ENCODE measurements at places on chromosomes 16 and 17.

DNA sequence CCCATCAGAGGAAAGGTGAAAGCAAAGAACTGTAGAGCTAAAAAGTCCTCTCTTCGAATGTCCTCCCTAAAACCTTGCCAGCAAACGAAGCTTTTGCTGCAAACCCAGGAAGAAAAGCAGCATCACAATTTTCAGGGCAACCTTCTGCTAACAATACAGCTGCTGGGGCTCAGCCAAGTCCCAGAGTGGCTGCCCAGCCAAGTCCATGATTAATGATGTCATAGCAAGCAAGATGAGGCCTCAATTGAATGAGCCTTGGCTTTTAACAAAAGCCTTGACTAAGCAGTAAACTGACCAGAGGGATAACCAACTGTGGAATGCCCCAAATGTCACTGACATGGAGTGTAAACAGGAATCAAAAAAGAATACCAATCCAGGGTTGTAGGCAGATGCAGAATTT lies 342.7 kb downstream of the PMP22 start:
- peak; percentile 45 for DNase-seq

GRCh38 chr17:33120103-33120502 lies 128.5 kb downstream of the SPACA3 start:
- no peak for DNase-seq

DNA sequence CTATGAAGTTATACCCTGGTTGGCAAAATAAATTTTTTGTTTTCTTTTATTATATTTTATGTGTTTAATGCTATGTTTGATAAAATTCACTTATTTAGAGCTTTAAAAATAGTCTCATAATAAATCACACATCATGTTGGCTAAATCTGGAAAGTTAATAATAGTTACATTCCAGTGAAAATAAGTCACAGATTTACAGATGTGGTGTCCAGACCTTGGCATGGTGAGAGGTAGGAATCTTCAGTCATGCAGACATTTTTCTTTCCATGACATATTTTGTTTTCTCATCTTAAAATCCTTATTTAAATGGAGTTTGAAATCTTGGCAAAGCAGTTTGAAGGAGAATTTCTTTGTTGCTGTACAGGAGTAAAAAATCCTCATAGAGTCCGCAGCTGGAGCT lies 48.1 kb upstream of the GOSR1 start:
- DNase-seq, result peak; percentile 83

DNA sequence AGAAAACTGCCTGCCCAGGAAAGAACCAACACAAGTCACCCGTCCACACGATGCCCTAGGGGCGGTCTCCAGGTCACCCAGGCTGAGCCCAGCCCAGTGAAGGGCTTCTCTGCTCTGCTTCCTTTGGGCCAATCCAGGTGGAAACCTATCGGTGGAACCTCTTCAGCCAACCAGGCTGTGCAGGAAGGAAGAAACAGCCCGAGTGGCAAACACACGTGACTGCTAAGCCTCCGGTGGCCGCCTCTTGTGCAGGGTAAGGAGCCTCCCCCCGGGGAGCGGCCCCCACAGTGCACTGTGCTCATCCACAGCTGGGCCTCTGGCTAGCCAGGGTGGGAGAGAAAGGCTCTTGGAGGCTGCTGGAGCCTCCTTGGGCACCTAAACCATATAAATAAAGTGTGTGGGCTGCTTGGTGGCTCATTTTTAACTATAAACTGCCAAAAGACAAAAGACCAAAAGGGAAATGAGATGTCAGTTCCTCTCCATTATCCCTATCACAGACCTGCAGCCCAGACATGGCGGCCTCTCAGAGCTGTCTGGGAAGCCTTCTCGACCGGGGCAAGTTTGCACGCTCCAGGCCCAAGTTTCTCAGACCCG lies 2.4 kb downstream of the RTN4RL1 start:
- DNase-seq, result no peak

DNA sequence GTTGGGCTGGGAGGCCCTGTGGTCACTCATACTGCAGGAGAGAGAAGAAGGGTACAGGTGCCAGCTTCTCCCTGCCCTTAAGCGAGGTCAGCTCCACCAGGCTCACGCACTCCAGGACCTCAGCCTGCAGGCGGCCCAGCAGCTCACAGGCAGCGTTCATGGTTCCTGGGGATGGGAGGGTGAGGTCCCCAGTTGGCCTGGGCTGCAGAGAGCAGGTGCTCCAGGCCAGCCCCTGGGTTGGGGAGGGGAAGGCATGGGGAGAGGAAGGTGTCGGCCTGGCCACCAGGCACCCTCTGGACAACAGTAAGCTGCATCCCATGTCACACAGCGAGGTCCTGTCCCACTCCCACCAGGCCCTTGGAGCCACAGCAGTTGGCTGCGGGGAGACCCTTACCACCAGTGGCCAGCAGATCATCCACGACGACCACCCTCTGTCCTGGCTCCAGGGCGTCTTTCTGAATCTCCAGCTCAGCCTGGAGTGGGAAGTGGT lies 2.0 kb downstream of the APRT start:
- no peak for DNase-seq

GRCh38 chr17:74088285-74088933 lies 115.1 kb upstream of the RPL38 start:
- no peak for DNase-seq

DNA sequence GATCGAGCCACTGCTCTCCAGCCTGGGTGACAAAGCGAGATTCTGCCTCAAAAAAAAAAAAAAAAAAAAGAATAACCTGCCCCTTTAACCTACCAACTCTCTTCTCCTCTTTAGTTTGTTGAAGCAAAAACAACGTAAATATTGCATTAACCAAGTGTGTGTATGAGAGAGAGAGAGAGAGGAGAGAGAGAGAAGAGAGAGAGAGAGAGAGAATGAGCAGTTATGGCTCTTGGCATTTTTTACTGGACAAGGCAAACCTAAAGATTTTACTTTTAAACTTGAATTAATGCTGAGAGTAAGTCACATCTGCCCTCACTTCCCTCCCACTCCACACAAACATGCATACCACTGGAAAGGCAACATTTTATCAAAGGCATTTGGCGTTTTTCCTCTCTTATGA lies 3.0 kb upstream of the SLFN5 start:
- peak; percentile 39 for DNase-seq

DNA sequence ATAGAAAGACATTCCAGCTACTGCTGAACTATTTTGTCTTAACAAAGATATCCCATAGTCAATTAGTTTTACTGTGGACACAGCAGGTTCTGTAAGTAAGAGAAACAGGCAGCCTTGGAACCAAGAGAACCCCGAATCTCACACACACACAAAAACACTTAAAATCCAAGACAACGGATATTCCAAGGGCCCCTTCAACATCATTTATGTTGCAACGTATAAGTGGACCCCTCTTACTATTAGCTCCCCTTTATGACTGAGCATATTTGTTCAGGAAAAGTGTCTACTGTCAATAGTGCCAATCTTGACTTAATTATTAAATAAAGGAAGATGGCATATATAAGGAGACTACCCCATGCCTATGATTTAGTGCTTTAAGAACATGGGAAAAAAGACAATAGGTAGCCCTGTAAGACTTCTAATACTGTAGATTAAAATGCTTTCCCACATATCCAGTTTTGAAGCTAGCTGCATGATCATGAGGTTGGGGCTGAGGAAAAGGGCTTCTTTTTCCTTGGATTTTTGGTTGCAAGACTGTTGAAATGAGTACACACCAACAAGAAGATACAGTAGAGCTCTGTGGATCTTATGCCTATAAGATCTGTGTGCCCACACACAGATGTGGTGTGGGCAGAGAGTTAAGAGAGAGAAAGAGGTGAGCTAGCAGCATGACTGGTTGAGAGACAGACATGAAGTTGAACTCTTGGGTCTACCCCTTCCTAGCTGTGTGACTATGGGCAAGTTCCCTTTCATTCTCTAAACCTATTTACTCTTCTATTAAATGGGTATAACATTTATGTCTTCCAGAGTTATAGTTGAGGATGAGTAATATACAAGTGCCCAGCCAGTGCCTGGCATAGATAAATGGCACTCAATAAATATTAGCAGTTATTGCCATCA lies 3.0 kb downstream of the MMD start:
- no peak for DNase-seq

All from AG10803 (cell line).